ENCODE measurements at places on chromosomes 11 and 22.

DNA sequence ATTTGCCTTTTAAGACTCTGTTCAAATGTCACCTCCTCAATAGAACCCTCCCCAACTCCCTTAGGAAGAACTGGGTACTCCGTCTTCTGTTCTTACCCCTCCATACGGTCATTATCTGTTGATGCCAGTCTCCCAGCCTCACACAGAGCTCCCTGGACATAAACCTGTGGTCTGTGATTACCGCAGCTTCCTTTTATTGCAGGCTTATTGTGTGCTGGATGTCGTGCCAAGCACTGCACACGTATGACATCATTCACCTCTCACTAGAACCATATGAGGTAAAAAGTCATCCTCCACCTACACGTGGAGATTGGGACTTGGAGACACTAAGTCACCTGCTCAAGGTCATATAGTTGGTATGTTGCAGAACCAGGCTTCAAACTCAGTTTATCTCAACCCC, 15.3 kb downstream of the PTPN5 start:
- DNase-seq = no peak

DNA sequence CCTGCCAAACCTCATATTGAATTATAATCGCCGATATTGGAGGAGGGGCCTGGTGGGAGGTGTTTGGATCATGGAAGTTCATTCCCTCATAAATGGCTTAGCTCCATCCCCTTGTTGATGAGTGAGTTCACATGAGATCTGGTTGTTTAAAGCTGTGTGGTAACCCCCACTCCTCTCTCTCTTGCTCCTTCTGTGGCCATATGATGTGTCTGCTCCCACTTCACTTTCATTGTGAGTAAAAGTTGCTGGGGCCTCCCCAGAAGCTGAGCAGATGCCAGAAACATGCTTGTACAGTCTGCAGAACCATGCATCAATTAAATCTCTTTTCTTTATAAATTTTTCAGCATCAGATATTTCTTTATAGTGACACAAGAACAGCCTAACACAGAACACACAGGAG, 929.0 kb upstream of the FAT3 start:
- peak; percentile 37 for DNase-seq

- no peak for DNase-seq
Measured at GRCh38 chr11:67416416-67417335, 1.2 kb downstream of the CARNS1 start.

DNA sequence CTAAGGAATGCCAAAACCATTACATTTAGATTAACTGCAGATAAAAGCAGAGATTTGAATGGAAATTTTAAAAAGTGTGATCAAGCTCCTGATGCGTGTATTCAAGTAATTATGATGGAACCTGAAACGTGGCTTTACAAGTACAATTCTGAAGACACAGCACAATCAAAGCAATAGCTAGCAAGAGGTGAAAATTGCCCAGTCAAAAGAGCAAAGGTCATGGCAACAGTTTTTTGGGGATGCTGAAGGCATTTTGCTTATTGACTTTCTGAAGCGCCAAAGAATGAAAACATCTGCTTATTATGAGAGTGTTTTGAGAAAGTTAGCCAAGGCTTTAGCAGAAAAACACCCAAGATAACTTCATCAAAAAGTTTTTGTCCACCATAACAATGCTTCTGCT, 389.6 kb upstream of the TENM4 start:
- DNase-seq = no peak

- no peak for DNase-seq
Measured at GRCh38 chr11:20156876-20157613, 3.2 kb downstream of the DBX1 start.

GRCh38 chr11:69928121-69928520, 108.9 kb upstream of the FGF3 start:
- DNase-seq = no peak

GRCh38 chr11:86360775-86361395, 13.8 kb upstream of the CCDC81 start:
- peak; percentile 53 for DNase-seq

- DNase-seq = peak; percentile 19
Measured at GRCh38 chr22:17845790-17846189, 71.5 kb upstream of the BID start.

DNA sequence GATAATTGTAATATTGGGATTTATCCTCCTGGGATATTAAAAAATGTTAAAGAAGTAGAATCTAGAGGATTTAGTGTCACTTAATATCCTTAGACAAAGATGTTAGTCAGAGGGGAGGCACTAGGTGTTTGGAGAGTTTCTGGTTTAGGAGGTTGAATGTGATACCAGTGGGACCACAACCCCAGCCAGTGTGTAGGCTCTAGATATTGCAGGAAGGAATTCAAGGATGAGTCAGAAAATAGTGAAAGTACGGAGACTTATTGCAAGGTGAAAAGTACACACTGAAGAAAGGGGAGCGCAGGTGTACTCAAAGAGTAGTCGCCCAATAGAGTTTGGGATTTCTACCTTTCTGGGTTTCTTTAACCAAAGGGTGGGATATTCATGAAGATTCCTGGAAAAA, 5.7 kb upstream of the TMEM41B start:
- no peak for DNase-seq

- DNase-seq = no peak
Measured at GRCh38 chr11:73281796-73282660, 9.9 kb downstream of the P2RY6 start.

DNA sequence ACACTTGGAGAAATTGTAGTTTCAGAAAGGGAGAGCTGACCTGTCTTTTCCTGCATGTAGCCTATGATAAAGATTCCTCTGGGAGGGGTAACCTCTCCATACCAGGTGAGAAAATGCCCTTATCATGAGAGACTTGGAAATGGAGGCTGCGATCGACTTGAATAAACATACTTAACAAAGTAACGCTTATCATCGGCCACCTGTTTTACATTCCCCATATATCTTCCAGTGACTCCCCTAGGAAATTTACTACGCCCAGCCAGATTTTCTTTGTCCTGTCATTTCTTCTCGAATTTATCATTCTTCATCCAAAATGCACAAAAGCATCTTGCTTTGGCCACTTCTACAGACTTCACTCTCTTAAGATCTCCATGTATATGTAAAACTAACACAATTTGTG, 143.5 kb downstream of the CCDC81 start:
- no peak for DNase-seq

DNA sequence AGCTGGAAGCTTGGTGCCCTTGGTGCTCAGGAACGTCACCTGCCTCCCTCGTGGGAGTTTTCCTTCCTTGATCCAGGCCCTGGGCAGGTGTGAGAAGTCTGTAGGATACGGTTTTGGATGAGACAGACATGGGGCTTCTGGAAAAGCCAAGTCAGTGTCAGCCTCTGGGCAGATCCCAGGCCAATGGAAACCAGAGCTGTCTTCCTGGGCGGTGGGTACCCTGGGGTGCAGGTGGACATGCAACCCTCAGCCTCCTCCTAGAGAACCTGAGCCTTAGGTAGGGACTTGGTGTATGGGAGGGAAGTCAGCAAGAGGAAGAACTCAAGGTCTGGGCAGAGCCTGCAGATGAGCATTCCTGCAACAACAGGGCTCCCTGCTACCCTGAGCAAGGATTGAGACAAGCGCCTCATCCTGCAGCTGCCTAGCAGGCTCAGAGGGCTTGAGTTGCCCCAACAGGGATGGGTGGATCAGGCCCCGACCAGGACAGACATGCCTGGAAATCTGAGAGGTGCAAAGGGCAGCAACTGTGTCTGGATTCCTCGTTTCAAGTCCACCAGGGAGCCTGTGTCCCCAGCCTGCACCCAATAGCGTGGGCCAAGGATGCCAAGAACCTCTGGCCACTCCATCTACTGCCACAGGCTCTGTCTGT, 37.6 kb upstream of the SYT13 start:
- DNase-seq = no peak

- peak; percentile 91 for DNase-seq
Measured at GRCh38 chr11:17972987-17973386, 39.9 kb downstream of the SERGEF start.

- no peak for DNase-seq
Measured at GRCh38 chr11:128731041-128731663, 37.3 kb downstream of the FLI1 start.

DNA sequence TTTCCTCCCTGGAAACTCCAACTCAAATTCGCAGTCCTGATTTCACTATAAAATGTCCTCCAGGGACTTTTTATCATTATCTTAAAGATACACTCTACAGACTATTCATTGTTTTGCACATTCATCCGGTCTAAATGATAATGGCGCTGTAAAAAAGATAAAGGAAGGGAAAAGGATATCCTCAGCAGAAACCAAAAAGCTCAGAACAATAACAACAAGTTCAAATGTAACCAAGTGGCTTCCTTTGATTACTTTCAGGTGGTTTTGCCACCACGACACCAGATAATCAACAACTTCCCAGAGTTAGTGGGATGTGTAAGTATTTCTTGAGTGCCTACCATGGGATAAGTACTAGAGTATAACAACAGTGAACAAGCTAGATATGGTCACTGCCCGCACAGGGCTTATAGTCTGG, 26.3 kb downstream of the PRCP start:
- DNase-seq = no peak

- peak; percentile 99 for DNase-seq
Measured at GRCh38 chr11:86743223-86744118, 56.9 kb upstream of the PRSS23 start.

GRCh38 chr11:15035283-15035682, 38.1 kb upstream of the CALCB start:
- no peak for DNase-seq

DNA sequence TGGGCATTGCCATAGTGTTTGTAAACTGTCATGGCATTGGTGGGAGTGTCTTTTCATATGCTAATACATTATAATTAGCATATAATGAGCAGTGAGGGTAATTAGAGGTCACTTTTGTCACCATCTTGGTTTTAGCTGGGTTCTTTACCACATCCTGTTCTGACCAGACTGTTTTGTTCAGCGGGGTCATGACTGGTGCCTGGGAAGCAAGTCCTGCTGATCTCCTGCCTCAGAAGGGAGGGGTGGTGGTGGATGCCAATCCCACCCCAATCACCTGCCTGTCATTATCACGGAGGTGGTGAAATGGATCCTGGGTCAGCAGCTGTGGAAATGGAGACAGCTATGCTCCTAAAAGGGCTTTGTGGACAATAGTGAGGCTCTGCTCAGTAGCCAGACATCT, 31.2 kb downstream of the IL18 start:
- DNase-seq = no peak

DNA sequence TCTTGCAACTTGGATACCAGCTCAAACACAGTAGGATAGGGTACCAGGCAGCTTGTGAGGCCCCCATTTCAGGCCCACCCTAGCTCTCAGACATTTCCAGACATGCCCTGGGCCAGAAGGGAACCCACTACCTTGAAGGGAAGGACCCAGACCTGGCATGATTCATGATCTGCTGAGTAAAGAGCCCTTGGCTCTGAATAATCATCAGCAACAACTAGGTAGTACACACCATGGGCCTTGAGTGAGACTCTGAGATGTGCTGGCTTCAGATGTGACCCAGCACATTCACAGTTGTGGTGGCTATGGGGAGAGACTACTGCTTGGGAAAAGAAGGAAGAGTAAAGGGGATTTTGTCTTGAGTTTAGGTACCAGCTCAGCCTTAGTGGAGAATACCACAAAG, 23.6 kb downstream of the JRKL start:
- no peak for DNase-seq

GRCh38 chr11:9569588-9570164, 3.8 kb upstream of the WEE1 start:
- DNase-seq = no peak

GRCh38 chr22:36386351-36386899, 1.3 kb downstream of the MYH9 start:
- DNase-seq = no peak

DNA sequence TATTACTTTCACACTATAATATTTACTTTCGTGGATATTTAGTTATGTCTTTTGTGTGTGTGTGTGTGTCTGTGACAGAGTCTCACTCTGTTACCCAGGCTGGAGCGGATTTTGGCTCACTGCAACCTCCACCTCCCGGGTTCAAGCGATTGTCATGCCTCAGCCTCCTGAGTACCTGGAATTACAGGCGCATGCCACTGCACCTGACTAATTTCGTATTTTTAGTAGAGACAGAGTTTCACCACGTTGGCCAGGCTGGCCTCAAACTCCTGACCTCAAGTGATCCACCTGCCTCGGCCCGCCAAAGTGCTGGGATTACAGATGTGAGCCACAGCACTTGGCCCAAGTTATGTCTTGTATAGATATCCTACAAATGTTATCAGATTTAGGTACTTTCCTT, 9.9 kb downstream of the PISD start:
- no peak for DNase-seq

DNA sequence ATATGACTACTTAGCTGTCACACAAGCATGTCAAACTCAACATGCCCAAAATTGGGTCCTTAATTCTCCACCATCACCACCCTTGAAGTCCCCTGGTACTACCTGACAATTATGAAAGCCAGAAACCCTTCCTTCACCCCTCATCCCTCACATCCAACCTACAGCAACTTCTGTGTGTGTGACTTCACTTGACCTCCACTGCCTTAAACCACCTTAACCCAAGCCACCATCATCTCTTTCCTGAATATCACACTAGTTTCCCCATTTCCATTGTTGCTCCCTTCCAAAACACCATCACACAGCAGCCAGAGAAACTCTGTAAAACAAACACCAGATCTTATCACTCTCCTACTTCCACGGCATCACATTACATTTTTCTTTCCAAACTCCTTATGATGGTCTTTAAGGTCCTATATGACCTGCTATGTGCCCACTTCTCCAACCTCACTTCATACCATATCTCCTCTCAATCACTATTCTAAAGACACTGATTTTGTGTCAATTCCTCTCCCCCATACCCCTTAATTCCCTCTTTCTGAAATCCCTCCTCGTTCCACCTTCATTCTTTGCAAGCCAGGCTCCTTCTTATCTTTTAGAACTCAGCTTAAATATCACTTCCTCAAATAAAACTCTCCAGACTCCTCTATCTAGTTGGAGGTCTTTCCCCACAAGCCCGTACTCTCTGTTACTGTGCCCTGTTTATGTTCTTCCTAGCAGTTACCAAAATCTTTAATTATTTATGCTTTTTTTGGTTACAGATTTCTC, 124.9 kb downstream of the RBFOX2 start:
- DNase-seq = no peak

GRCh38 chr11:79098146-79098545, 342.7 kb downstream of the TENM4 start:
- DNase-seq = no peak

GRCh38 chr22:49962751-49963646, 2.4 kb downstream of the PIM3 start:
- no peak for DNase-seq

DNA sequence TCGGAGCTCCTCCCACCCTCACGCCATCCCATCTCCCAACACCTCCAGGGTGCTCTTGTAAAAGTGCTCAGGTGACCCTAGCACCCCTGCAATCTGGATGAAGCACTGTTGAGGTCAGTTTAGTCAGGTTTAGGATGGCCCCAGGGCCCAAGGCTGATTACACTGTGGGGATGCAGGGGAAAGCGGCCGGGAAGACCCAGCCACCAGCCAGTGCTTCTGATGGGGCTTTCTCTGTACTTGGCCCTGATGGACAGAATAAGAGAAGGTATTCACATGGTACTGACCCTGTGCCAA, 28.7 kb downstream of the TPBGL start:
- no peak for DNase-seq
